Psoas muscle (tissue), 8 donors: ENCODE measurements at places on chromosomes 1 and 21. TPM values are rescaled to one million over a fixed set of nuclear protein-coding genes. Genes with fewer than 3 reads are reported as not detected.

GRCh38 chr1:24973315-24973714, 43.2 kb upstream of the RUNX3 start:
- H3K4me1 ChIP-seq = no peaks in the 10 kb centered on the region
- DNase-seq = no peak
- H3K36me3 ChIP-seq = no peaks in the 10 kb centered on the region
- no peak overlapping the region for H3K4me3 ChIP-seq

DNA sequence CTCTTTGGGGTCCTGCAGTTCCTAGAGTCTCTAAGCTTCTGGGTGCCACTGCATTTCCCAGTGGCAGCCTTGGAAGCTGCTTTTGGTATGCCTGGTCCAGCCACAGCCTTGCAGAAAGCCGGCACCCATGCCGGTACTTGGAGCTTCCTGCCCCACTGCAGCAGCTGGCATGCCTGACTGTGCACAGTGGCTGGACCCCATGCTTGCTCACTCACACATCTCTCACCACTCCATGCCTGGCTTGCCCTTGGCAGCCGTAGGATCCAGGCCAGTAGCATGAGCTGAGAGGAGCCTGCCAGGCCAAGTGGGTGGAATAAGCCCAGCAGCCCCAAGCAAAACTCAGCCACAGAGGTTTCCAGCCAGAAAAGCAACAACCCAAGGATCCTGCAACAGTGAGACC, 20.3 kb upstream of the FNBP1L start:
- H3K4me1 ChIP-seq = no peaks in the 10 kb centered on the region
- no peak overlapping the region for H3K27ac ChIP-seq
- H3K36me3 ChIP-seq = no peaks in the 10 kb centered on the region
- no peak for DNase-seq
- H3K27me3 ChIP-seq = no peaks in the 10 kb centered on the region

DNA sequence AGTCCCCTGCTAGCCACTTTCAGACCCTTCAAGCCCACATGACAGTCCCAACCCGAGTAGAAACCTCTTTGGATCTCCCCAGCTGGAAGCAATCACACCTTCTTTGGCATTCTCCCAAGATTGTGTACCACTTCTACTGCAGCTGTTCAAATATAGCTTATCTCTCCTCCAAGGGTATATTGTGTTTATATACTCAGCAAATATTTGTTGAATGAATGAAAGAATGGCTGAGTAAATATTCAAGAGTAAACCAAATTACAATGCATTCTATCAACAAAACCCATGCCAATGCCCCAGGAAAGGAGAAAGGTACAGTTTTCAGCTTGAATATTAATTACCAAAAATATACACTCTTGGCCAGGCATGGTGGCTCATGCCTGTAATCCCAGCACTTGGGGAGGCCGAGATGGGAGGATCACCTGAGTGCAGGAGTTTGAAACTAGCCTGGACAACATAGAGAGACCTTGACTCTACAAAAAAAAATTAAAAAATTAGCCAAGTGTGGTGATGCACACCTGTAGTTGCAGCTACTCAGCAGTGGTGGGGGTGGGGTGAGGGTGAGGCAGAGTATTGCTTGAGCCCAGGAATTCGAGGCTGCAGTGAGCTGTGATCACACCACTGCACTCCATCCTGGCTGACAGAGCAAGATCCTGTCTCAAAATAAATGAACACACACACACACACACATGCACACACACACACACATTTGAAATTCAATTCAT, 68.5 kb downstream of the NIBAN1 start:
- no peak for DNase-seq
- no peak overlapping the region for H3K27ac ChIP-seq
- peaks cover 46% of the 10 kb centered on the region for H3K4me1 ChIP-seq
- H3K27me3 ChIP-seq = no peaks in the 10 kb centered on the region
- no peaks in the 10 kb centered on the region for H3K36me3 ChIP-seq

DNA sequence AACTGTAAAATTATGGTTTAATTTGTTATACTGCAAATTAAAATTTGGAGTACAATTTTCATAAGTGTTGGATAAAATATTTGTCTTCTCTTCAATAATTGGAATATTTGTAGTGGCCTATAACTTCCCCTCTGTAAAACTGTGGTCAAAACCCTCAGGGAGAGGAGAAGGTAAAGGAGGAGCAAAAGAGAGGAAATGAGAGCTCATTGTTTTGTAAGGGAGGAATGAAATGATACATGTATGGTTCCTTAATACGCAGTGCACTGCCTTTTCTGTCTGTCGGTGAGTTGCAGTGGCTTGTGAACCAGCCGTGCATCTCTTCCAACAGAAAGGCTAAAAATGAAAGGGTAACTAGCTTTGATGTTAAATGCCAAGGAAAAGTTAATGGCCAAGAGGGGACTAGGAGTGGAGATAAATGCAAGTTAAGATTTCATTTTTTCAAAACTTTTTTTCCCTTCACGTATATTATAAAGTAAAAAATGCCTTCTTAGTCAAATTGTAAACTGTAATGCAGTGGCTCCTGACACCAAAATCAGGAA, 26.4 kb downstream of the LRRC8D start:
- no peaks in the 10 kb centered on the region for H3K27me3 ChIP-seq
- H3K4me1 ChIP-seq = peaks cover 11% of the 10 kb centered on the region
- H3K36me3 ChIP-seq = peaks cover 17% of the 10 kb centered on the region
- no peak for DNase-seq

GRCh38 chr21:42063191-42063570, 7.9 kb upstream of the UMODL1 start:
- no peak overlapping the region for H3K27ac ChIP-seq
- no peaks in the 10 kb centered on the region for H3K27me3 ChIP-seq
- H3K4me1 ChIP-seq = no peaks in the 10 kb centered on the region
- H3K36me3 ChIP-seq = no peaks in the 10 kb centered on the region
- DNase-seq = no peak
- H3K4me3 ChIP-seq = no peak overlapping the region

- no peak for DNase-seq
- no peaks in the 10 kb centered on the region for H3K27me3 ChIP-seq
- H3K4me1 ChIP-seq = peaks cover 53% of the 10 kb centered on the region
- peaks cover 3% of the 10 kb centered on the region for H3K36me3 ChIP-seq
- H3K4me3 ChIP-seq = no peak overlapping the region
- H3K27ac ChIP-seq = peak overlapping the region; percentile 1
Observed at GRCh38 chr1:39116860-39117728, 87.4 kb upstream of the MACF1 start.

DNA sequence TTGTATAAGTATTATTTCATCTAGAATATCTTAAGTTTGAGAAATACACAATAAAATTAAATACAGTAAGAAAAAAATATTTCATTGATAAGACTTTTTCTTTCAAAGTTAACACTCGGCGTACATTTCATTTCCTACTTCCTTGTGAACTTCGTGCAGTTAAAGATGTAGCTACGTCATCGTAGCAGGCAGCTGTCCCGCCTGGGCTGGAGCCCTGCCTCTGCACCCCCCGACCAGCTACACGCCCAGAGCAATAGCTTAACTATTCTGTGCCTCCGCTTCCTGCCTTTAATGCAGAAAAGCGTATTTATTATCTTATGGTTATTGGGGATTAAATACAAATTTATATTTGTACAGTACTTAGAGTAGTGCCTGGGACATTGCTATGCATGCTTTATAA, 53.5 kb downstream of the CLSTN1 start:
- no peak overlapping the region for H3K27ac ChIP-seq
- peaks cover 12% of the 10 kb centered on the region for H3K36me3 ChIP-seq
- H3K27me3 ChIP-seq = no peaks in the 10 kb centered on the region

- no peak overlapping the region for H3K27ac ChIP-seq
- no peak for DNase-seq
- H3K4me1 ChIP-seq = no peaks in the 10 kb centered on the region
- H3K4me3 ChIP-seq = no peak overlapping the region
- H3K27me3 ChIP-seq = no peaks in the 10 kb centered on the region
Observed at GRCh38 chr1:209406168-209406567, 177.3 kb upstream of the CAMK1G start.

- no peak overlapping the region for H3K4me3 ChIP-seq
- no peaks in the 10 kb centered on the region for H3K36me3 ChIP-seq
- H3K27ac ChIP-seq = no peak overlapping the region
- H3K4me1 ChIP-seq = peaks cover 19% of the 10 kb centered on the region
- no peak for DNase-seq
Observed at GRCh38 chr1:115204513-115204912, 115.2 kb upstream of the TSPAN2 start.

REN gene
- total RNA-seq = not detected

HMGCS2 gene
- total RNA-seq = 6.7 TPM

CD1E gene
- total RNA-seq = not detected

SH2D5 gene
- total RNA-seq = 0.27 TPM

OR2AK2 gene
- total RNA-seq = not detected

RIPK4 gene
- not detected for total RNA-seq

NPHS2 gene
- not detected for total RNA-seq
